ENCODE measurements at places on chromosomes 6 and 20.

- DNase-seq, result no peak
Observed at GRCh38 chr6:127481628-127482027, 22.4 kb upstream of the KIAA0408 start.

GRCh38 chr6:20946022-20946421 is 411.8 kb downstream of the CDKAL1 start:
- DNase-seq, result no peak

DNA sequence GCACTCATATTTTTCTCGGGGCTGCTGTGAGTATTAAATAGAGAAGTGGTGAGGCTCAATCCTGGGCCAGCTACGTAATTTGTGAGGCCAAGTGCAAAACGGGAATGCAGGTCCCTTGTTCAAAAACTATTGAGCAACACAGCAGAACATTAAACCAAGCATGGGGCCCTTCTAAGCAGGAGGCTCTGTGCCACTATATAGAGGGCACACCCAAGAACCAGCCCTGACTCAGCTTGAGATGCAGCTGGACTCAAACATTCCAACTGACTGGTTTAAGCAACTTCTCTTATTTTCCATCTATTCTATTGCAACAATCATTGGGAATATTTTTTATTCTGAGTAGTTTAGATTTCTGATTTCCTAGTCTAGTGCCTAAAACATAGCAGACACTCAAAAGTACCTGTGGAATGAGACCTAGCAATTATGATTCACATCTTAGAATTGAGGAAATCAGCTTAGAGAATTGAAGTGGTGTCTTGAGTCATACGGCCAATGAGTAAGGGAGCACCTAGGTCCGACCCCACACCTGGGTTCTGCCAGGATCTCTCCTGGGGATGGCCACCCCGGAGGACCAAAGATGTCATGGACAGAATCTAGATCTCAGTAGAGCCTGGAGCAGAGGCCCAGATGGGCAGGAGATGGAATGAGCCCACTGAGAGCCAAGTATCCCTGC is 1.3 kb downstream of the SIRPB2 start:
- no peak for DNase-seq

GRCh38 chr6:74609871-74610270 is 596.0 kb downstream of the COL12A1 start:
- no peak for DNase-seq

DNA sequence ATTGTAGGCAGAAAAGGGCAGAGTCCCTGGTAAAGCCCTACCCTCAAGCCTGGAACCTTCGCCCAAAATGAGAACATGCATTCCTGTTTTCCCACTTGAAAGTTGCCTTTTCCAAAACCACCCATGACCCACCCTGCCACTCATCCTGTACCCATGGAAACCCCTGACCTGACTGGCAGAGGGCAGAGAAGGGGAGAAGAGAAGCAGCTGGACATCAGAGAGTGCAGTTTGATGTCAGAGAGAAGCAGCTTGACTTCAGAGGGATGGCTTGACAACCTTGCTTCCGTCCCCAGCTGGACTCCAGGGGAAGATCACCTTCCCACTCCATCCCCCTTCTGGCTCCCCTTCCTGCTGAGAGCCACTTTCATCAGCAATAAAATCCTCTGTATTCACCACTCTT is 123.6 kb upstream of the SHLD1 start:
- no peak for DNase-seq

GRCh38 chr6:103516336-103516735 is 1343.4 kb downstream of the HACE1 start:
- no peak for DNase-seq

GRCh38 chr6:131924881-131925474 is 26.2 kb downstream of the CCN2 start:
- peak; percentile 35 for DNase-seq

DNA sequence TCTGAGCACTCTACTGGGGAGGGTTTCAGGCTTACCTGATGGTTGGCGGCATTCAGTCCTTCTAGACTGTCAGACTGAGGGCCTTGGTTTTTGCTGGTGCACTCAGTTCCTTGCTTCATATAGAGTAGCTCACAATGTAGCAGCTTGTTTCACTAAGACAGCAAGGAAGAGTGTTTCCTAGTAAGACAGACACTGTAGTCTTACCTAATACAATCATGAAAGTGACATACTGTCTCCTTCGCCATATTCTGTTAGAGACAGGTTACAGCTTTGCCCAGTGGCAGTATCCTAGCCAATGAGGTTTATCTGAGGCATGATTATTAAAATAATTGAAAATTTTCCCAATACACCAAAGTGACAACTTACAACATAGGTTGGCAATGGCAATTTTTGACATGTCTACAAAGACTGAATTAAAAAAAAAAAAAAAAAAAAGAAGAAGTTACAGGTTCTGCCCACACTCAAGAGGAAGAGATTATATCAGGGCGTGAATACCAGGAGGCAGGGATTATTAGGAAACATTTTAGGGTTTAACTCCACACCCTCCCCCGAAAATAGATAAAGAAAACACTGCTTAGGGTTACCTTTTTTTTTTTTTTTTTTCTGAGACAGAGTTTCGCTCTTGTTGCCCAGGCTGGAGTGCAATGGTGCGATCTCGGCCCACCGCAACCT is 66.8 kb downstream of the SCAND1 start:
- DNase-seq, result no peak

GRCh38 chr6:152127432-152128165 is 320.1 kb downstream of the ESR1 start:
- DNase-seq, result no peak
